ENCODE measurements at places on chromosomes 13 and 19.
A peak's percentile ranks its signal among the peaks of the same experiment; 100 is the strongest.

DNA sequence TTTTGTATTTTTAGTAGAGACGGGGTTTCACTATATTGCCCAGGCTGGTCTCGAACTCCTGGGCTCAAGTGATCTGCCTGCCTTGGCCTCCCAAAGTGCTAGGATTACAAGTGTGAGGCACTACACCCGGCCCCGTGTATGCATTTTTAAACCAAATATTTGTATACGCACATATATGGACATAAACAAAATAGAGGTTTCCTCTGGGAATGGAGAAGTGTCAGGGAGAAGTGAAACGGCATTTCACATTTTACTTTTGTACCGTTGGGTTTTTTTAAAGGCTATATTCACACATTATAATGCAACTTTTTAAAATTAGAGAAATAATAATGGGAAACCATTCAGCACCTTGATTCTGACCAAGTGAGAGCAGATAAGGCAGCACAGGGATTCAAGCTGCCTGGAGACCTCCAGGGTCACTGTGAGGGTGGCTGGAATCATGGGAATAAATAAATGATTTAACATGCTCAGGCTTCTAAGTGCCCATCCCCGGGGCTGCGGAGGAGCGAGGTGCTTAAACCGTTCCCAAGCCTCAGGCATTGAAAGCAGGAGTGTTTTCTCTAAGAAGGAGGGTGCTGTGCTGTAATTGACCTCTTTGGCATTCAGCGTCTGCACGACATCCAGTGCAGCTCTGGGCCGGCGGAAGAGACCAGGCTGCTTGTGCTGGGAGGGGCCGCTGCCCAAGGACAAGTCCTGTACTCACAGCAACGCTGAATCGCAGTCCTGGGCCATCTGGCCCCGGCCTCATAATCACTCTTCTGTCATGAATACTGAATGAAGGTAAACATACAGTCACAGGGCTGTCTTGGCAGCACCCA lies 24.7 kb downstream of the GPR42 start:
- no peak for DNase-seq

DNA sequence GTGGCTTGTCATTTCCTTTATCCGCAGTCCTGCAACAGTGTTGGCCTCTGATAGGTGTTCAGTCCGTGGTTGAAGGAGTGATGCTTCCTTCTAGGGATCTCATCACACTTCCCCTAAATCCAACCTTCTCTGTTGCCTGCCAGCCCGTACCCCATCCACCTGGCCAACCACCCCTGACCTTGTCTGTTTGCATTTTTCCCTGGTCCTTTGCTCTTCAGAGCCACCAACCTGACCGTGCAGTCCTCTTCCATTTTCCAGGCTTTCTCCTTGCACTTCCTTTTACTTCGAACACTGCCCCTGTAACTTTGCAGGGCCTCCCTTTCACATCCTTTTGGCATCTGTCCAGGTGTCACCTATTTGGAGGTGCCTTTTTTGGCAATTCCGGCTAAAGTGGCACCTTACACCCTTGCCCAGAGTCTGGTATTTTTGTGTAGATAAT lies 696 bp downstream of the ZNF460 start:
- DNase-seq: peak; percentile 37

GRCh38 chr13:30719525-30719914 lies 15.8 kb upstream of the ALOX5AP start:
- no peak for DNase-seq

DNA sequence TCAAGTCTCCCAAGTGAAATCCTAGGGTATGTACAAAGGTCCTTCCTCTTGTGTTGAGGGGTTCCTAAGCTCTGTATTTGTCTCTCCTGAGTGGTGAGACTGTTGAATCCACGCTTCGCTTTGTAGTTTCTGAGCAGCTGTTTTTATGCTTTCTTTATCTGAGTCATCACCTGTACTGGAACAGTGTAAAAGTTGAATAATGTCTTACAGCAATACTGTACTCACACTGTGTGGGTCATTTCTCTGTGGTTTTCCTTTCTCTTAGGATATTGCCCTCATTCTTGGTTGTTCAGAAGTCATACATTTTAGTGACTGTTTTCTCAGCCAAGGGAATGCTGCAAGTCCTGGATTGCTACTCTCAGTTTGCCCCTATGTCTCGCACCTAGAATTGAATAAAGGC lies 1596.6 kb downstream of the SLITRK5 start:
- peak; percentile 48 for DNase-seq

- DNase-seq: no peak
Measured at GRCh38 chr13:64333888-64334287, 2896.2 kb downstream of the PCDH9 start.

- no peak for DNase-seq
Measured at GRCh38 chr19:29927944-29928625, 14.0 kb upstream of the URI1 start.

GRCh38 chr19:32053861-32054260 lies 291.5 kb upstream of the ZNF507 start:
- DNase-seq: no peak

DNA sequence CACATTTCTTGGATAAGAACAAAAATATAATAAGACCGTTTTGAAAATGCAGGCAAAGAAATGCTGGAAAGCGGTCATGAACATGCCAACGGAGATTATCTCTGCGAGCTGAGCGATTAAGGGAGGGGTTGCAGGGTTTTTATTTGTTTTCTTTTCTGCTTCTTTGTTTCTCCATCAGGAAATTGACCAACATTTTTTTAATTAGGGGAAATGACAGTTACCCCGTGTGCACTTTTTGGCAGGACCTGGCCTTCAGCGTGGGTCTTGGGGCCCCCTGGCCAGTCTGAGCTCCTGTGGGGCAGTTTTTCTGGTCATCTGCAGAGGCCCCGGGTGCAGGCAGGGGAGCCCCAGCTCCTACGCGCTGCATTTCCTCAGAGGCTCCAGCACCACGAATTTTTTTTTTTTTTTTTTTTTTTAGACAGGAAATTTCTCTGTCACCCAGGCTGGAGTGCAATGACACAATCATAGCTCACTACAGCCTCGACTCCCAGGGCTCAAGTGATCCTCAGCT lies 31.3 kb upstream of the HOMER3 start:
- DNase-seq: peak; percentile 19

GRCh38 chr13:26020891-26021290 lies 30.9 kb downstream of the SHISA2 start:
- no peak for DNase-seq

DNA sequence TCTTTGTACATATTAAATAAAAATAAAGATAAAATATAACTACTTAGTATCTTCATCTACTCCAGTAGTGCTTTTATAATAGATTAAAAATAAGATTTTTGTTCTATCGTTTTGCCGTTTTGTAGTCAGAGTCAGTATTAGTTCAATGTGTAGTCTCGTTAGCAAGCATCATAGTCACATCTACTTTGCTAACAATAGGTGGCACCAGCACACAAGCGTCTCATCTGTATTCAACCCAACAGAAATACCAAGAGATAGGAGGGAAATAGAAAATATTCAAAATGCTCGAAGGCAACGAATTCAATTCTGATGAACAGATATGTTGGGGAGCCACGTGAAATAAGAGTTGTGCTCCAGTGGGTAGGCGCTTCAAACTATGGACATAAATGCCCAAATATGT lies 21.4 kb upstream of the MICU2 start:
- peak; percentile 81 for DNase-seq

GRCh38 chr13:101520672-101521071 lies 68.2 kb downstream of the ITGBL1 start:
- peak; percentile 59 for DNase-seq

GRCh38 chr13:113118261-113119021 lies 4.2 kb upstream of the F10 start:
- DNase-seq: no peak

GRCh38 chr13:97280478-97280877 lies 58.3 kb downstream of the MBNL2 start:
- no peak for DNase-seq

- no peak for DNase-seq
Measured at GRCh38 chr13:39095500-39095899, 57.2 kb downstream of the NHLRC3 start.

DNA sequence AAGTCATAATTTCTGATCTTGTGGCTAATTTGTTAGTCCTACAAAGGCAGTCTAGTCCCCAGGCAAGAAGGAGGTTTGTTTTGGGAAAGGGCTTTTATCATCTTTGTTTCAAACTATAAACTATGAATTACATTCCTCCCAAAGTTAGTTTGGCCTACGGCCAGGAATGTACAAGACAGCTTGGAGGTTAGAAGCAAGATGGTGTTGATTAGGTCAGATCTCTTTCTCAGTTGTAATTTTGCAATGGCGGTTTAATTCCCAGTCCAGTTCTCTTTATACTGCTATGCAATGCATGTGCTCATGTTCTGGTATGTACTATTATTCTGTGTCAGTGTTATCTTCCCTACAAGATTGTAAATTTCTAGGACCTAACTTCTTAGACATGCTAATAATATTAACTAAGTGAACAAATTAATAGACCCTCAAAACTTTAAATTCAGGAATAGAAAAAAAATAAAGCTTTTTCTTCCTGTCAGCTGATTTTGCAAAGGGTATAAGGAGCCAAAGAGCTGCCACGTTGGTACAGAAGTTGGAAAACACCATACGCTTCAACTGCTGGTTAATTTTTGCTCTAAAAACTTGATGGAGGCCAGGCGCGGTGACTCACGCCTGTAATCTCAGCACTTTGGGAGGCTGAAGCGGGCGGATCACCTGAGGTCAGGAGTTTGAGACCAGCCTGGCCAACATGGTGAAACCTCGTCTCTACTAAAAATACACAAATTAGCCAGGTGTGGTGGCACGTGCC lies 1.3 kb upstream of the DNAJC15 start:
- DNase-seq: no peak

Data from RKO (cell line).